ENCODE measurements at places on chromosomes 11 and 22.

DNA sequence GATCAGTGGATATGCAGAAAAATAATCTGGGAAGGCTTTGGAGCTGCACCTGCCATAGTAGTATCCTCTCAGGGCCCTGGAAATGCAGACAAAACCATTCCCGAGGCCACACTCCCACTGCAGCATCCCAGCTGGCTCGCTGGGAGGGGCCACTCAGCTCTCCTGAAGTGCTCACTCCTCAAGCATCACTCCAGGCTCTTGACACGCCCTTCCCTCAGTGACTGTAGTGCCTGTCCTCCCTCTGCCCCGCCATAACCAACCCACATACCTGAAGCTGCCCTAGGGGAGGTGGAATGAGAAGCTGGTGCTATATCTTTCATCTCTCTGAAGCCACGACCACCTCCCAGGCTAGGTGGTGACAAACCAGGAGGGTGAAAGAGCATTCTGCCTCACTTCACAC is 4.8 kb downstream of the DSCAML1 start:
- DNase-seq: no peak

- DNase-seq: no peak
Observed at GRCh38 chr11:122601141-122602125, 54.1 kb upstream of the UBASH3B start.

- DNase-seq: no peak
Observed at GRCh38 chr22:38652859-38653258, 3.3 kb downstream of the FAM227A start.

DNA sequence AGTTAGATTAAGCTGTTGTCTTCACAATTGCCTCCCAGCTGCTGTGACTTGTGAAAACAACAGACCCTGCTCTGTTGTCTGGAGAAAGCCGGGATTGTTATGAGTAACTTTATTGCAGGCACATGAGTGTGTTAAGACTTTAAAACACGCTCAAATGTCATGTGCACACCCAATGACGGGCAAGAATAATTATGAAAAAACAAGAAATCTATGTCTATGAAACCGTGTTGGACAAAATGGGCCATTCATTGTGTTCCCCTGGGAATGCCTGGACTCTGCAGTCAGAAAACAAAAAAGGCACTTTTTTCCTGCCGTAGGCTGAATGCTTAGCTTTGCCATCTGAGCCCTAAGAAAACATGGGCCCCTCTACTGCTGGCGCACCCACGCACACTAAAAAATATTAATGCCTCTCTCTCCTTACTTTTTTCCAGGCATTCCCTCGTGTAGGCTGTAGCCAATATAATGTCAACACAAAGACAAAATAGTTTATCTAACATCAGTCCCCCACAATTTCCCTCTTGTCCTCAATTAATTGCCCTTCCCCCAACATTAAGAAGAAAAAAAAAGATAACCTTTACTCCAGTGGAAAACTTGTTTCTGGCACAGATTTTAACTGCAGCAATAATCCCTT is 207.9 kb downstream of the SOX6 start:
- DNase-seq: no peak

GRCh38 chr11:114162719-114163123 is 103.2 kb downstream of the ZBTB16 start:
- no peak for DNase-seq

GRCh38 chr22:49693848-49694247 is 133.8 kb downstream of the BRD1 start:
- no peak for DNase-seq

DNA sequence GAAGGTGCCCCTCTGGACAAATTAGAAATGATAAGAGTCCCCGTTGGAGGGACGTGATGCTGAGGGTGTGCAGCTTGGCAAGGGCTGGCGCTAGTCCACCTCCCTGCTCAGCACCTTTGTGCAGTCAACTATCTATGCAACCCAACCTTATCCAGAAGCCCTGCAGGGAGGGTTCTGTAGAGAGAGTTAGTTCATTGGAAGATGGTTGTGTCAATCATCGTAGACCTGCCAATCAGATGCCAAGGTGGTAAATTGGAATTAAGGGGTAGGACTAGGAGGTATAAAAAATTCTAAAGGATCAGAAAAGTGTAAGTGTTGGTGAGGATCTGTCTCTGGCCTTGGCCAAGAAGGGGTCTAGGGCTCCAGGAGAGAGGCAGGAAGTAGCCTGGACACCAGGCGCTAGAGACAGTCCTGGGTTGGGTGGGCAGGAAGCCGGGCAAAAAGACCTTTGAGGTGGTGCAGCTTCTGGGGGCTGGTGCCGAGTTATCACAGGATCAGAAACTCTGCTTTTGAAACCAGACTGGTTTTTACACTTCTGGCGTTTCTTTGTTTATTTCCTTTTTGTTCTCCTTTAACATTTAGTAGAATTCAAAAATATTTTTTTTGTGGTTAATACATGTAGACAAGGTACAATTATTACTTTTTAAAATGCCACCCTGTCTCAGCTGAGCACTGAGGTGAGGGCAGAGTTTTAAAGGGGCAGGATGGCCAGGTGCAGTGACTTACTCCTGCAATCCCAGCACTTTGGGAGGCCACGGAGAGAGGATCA is 1.6 kb downstream of the C1QTNF6 start:
- no peak for DNase-seq

- no peak for DNase-seq
Observed at GRCh38 chr11:133506023-133506422, 26.3 kb downstream of the OPCML start.

- no peak for DNase-seq
Observed at GRCh38 chr22:32706149-32706548, 95.4 kb upstream of the TIMP3 start.

DNA sequence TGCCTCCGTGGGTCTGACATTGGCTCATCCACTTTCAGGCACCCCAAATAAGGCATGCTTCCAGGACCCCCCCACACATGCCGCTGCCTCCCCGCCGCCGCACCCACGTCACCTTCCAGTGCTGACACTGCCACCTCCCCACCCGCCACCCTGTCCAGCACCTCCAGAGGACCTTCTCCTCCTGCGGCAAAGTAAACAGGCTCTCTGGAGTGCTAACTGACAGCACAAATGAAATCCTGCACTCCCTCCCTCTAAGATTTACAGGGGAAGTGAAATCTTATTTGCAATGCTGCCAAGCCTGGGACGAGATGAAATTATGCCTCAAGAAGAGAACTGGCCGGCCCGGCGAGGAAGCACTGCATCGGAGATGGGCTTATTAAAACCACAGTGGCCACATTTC is 35.3 kb downstream of the MACROD1 start:
- DNase-seq: no peak

DNA sequence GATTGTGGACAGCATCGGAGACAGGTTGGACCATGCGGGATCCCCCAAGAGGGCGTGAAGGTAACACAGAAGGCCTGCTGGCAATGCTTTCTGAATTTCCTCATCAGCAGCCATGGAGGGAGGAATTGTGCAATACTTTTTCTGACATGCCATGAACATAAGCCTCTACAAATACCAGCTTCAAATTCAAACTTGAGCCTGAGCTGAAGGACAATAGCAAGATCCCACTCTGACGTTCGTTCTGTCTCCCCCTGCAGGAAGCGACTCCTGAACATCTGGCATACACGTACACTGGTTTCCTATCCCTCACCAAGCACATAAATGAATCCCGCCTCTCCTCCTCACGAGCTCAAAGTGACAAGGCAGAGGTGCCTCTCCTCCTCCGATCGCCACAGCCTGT is 312.2 kb downstream of the BRD1 start:
- DNase-seq: no peak

DNA sequence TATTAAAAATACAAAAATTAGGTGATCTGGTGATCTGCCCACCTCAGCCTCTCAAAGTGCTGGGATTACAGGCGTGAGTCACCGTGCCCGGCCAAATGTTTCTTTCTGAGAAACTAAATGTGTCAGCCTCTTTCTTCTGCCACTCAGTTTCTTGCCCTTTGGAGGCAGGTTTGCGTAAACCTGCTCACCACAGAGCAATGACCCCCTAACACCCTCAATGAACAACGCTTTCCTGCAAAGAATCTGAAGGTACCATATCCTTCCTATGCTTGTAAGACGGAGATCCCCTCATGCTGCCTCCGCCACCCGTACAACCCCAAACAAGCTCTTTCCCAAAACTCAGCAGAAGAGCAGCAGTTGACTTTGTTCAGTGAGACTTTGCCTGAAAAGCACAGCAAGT is 38.7 kb upstream of the TTLL12 start:
- no peak for DNase-seq

DNA sequence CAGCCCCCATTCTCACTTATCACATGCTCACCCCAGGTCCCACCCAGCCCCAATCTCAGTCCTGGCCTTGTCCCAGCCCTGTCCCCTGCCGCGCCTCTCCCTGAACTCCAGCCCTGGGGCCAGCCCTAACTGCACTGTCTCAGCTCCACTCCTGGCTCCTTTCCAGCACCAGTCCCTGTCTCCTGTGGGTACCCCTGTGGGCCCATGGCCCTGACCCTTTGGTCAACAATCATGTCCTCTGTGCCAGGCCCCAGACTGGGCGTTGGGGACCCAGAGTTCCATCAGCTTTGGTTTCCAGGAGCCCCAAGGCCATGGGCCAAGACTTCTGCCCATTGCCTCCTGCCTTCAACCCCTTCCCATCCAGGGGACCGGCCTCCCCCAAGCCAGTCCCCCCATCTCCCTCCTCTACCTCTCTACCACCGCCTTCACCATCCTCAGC is 757 bp downstream of the SPI1 start:
- no peak for DNase-seq

- DNase-seq: no peak
Observed at GRCh38 chr11:75135651-75136050, 15.3 kb upstream of the SLCO2B1 start.

GRCh38 chr22:24205438-24206195 is 24.3 kb downstream of the SUSD2 start:
- no peak for DNase-seq

- no peak for DNase-seq
Observed at GRCh38 chr11:21390430-21390829, 721.0 kb downstream of the NELL1 start.

GRCh38 chr22:22099833-22100812 is 117.5 kb upstream of the TOP3B start:
- DNase-seq: peak; percentile 13

DNA sequence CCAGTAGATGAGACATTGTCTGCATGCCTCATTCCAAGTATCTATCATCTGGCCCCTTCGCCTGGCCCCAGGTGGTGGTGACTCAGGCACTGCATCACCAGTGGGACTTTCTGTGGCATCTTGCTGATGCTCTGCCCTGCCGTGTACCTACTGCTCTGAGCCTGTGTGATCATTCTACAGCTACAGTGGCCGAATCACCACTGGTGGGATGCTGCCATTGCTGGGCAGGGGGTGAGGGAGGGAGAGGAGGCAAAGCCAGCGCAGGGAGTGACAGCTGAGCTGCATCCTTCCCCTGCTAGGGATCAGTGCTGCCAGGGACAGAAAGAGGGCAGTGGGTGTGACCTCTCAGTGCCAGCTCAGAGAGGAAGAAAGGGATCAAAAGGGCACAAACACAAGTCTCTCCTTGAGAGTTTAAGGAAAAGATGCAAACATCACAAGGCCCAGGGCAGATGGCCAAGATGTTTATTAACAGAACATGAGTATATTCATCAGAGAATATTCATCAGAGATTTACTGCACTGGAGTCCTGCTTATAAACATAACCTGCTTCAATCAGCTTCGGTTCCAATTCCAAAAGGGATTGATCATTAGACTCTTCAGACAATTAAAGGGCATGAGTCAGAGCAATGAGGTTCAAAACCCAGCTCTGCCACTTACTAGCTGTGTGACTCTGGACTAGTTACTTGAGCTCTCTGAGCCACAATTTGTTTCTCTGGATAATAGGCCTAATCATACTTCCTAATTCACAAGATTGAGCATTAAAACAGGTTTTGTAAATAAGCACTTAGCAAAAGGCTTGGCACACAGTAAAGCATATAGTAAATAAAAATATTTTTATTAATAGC is 109.8 kb downstream of the NAT10 start:
- DNase-seq: peak; percentile 90

- DNase-seq: no peak
Observed at GRCh38 chr22:49136816-49137180, 690.9 kb downstream of the BRD1 start.

DNA sequence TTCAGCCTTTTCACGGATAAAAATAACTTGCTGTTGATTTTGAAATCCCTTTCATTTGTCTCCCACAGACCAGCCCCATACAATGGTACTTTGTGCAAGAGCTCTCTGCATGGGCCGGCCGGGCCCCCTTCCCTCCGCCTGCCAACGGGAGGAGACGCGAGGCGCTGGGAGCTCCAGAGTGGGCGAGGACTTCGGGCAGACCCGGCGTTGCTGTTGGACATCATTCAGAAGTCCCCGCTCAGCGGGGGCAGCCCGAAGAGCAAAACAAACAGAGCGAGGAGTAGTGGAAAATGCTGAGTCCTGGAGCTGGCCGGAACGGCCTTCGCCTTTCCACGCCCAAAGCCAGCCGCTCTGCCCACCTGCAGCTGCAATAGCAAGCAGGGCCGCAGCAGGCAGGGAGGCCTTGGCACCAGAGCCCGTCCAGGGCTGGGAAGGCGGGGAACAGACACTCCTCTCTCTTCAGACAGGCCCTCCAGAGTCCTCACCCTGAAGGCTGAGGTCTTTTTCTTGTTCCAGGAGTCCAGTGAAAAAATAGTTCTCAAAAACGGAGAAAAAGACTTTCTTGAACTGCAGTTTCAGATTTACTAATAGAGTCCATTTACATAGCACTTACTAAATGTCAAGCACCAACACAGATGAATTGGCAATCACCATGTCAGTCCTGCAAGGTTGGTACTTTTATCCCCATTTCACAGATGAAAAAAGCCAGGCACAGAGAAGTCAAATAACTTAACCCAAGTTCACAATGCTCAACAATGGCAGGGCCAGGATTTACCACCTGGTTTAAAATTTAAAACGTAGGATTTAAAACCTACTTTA is 135.5 kb downstream of the ETS1 start:
- DNase-seq: no peak

DNA sequence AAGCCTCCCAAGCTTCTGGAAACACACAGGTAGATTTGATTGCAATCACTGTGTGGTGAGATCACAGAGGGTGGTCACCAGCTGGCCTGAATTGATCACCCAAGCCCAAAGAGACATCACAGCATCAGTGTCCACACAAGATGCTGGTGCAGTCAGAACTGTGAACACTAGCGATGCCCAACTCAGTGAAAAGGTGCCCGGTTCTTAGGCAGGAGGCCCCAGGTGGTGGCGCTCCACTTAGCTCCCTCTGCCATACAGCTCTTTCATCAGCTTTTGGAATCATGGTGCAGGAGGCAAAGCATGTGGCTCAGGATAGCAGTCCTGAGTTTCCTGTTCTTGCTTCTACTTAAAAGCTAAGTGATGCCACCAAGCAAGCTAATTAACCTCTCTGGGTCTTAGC is 11.1 kb downstream of the DGCR2 start:
- DNase-seq: no peak

Data from stimulated activated CD4-positive, alpha-beta T cell treated with anti-CD3 and anti-CD28 coated beads, Interleukin-15, amount 100 ng/mL, for 24 hours (primary cell).